ENCODE measurements at places on chromosomes 7 and 10.

DNA sequence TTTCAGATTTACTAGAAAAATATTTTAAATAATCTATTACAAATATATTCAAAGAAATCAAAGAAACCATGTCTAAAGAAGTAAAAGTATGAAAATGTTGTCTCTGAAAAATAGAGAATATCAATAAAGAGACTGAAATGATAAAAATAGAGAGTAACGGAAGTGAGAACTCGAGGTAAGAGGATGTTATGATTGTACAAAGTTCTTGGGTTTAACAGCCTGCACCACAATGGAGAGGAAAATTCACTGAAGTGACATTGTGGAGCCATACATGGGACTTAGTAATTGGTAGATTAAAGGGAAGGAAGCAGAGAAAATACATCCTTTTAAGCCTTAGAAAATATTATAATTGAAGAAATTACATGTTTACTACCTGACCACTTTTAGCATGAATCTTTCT lies 77.9 kb downstream of the THSD7A start:
- no peak for DNase-seq

GRCh38 chr7:44050121-44050914 lies 5.8 kb downstream of the DBNL start:
- DNase-seq = no peak

DNA sequence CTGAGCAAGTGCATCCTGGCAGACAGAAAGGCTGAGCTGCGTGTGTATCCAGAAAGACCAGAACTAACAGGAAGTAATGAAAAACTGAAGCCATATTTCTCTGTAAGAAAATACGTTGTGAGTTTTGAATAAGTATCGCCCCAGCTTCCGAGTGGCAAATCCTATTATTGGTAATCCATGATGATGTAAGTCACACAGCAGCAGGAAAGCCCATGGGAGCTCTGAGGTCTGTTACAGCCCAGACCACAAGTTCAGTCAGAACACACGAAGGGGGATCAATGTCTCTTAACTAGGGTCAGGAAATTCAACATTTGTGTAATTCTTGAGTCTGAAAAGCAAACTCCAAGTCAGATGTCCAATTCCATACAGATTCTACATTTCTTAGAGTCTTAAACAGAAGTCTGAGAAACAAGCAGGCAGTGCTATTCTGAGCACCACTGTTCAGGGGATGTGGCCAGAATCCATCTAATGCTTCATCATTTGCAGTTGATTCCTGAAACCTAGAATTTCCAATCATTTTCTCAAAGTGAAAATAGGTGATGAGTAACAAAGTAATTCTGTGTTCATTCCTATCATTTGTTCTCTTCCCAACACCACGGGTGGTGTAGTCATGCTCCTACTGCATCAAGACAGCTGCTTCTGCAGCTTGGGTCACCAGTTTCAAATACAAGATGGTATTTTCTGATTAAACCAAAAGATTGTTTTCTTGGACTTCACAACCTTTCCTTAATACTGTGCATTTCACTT lies at the start of gene LRIT2:
LRIT2 (minus strand) TSS at position 118 of the 747 bp plus-strand sequence; CDS start at position 94, 24 bp downstream.
- no peak for DNase-seq

DNA sequence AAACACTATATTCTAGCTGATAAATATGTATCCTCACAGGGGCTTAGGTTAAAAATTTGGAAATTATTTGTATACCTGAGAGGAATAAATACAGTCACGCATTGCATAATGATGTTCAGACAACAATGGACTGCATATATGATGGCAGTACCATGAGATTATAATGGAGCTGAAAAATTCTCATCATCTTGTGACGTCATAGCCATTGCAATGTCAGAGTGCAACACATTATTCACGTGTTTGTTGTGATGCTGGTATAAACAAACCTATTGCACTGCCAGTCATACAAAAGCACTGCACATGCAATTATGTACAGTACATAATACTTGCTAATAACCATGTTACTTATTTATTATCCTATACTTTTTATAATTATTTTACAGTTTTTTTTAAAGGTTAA lies 31.4 kb downstream of the STEAP1B start:
- no peak for DNase-seq

DNA sequence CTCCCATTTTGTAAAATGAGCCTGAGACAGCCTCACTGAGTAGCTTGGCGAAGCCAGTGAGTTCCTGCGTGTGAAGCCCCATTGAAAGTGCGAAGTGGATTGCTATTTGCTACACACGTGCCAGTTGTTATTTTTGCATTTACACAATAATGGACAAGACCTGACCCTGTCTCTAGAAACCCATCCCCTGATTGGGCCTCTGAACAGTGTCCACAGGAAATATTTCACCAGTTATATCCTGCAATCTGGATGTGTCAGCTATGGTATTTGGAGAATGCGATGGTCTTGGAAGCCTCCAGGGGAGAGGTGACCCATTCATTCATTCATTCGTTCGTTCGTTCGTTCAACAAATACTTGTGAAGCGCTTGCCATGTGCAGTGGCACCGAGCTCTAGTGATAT lies 37.1 kb downstream of the COL13A1 start:
- DNase-seq = no peak

DNA sequence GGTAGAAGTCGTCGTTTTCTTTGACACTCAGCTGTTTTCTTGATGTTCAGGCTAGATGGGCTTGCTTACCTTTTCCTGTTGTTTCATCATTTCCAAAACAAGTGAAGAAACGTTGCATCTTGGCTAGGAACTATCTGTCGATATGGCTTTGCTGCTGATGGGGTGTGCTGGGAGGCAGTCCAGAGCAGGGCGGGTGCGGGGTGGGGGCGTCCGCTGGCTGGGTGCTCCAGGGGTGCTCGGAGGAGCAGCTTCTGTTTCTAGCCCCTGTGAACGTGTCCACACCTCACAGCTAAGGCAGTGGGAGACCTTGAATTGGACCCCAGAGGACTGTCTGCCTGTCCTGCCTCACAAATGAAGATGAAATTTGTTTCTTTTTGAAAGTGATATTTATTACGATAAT lies 7.6 kb upstream of the SUN1 start:
- no peak for DNase-seq
